ENCODE measurements at places on chromosomes 4 and X.

GRCh38 chrX:66760651-66761050 is 121.8 kb upstream of the EDA2R start:
- no peak for DNase-seq

- DNase-seq, result no peak
Observed at GRCh38 chr4:185101354-185101890, 41.6 kb upstream of the SLC25A4 start.

GRCh38 chr4:40038977-40039376 is 17.7 kb upstream of the N4BP2 start:
- DNase-seq, result no peak

DNA sequence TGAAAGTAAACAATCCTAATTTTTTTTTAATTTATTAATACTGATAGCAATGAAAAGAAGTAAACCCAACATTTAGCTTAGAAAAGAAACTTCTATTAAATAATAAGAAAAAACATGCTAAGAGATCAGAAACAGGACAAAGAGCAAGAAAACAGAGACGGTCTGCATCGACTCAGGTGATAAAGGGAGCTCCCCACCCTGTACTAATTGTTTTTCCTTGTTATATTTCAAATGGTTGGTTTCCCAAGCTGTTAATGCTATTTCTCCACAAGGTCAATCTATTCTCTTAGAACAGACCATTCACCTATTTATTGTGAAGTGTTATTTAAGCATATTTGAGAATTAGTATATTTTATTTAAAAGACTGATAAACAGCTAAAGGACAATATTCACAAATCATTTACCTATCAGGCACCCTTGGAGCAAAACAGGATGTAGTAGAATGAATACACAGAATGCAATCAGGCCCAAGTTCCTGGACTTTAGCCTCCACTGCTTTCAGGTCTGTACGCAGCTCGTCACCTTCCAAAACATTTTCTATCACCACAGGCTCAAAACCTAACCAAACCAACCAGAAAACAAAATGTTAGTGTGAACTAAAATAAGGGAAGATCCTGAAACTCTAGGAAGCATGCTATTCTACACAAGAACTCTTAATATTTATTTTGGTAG is 5.5 kb downstream of the SEPSECS start:
- no peak for DNase-seq

DNA sequence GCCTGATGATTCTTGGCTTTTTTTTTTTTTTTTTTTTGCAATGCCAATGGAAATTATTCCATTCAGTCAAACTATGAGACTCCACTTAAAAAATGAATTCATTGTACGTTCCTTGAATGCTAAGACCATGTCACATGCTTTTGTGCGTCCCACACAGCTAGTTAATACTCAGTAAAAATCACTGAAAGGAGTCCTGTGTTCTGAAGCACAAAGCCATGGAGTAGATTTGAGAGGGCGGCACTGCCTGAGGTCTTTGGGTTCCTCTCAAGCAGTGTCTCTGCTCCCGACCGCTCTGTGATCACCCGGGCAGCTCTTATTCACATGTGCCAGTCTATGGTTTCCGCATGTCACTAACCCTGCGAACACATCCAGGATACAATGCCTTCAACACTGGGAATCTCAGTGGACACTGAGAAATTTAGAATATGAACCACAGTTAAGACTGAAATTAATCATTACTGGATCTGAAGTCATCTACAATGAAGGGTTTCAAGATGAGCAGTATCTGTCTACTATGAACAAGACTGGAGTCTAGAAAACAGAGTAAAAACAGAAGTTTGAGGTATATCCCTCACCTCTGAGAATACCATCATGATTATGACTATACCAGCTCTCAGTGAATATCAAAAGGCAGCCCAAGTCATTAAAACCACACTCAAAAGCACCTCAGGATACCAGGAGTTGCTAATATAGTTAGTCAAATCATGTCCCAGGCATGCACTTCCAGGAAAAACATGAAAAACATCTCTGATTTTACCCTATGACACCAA is 193.0 kb downstream of the MGST2 start:
- no peak for DNase-seq

GRCh38 chrX:119410027-119410819 is 11.1 kb downstream of the SLC25A43 start:
- DNase-seq, result no peak

DNA sequence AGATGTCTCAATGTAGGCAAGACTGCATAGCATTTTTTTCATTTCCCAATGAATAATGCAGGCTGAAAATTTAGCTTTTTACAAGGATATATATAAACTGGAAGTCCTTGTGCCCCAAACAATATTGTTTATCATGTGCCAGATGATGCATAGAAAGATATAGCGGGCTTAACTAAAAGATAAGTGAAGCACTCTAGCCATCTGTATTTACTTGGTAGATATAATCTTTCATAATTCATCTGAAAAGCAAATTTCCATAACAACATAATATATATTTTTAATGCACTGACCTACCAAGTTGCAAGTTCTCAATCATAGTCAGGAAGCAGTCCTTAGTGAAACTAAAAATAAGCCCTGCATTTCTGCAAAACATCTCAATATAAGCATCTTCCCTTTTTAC is 653.3 kb downstream of the NLGN4X start:
- DNase-seq, result no peak

- DNase-seq, result no peak
Observed at GRCh38 chr4:7206385-7206784, 14.0 kb downstream of the SORCS2 start.

DNA sequence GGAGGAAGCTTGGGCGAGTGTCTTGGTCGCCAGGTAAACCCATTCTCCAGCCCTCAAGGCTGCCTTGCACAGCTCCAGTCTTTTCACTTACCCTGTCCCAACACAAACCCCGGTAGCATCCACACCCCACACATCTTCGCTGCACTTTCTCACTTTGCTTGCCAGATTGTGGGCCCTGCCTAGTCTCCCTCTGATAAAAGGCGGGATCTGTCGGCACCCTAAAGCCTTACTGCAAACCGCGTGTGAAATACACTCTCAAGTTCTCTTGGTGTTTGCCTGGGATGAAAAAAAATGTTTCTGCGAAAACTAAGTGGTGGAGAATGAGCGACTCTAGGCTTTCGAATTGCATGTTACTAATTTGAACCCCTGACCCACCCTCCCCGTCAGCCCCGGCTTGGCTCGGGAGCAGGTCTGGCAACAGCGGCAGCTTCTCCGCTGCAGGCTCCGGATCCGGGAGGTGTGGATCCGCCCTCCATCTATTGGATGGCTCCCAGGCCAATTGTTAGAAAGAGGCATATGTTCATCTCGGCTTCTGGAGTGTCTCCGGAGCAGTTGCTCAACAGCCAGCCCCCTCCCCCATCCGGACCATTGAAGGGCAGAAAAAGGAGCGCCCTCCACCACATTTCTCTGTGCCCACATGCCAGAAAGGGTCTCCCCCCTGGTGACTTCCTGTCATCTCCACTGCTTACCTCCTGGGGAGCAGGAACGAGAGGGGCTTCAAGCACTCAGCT is 3.0 kb upstream of the CITED1 start:
- no peak for DNase-seq

DNA sequence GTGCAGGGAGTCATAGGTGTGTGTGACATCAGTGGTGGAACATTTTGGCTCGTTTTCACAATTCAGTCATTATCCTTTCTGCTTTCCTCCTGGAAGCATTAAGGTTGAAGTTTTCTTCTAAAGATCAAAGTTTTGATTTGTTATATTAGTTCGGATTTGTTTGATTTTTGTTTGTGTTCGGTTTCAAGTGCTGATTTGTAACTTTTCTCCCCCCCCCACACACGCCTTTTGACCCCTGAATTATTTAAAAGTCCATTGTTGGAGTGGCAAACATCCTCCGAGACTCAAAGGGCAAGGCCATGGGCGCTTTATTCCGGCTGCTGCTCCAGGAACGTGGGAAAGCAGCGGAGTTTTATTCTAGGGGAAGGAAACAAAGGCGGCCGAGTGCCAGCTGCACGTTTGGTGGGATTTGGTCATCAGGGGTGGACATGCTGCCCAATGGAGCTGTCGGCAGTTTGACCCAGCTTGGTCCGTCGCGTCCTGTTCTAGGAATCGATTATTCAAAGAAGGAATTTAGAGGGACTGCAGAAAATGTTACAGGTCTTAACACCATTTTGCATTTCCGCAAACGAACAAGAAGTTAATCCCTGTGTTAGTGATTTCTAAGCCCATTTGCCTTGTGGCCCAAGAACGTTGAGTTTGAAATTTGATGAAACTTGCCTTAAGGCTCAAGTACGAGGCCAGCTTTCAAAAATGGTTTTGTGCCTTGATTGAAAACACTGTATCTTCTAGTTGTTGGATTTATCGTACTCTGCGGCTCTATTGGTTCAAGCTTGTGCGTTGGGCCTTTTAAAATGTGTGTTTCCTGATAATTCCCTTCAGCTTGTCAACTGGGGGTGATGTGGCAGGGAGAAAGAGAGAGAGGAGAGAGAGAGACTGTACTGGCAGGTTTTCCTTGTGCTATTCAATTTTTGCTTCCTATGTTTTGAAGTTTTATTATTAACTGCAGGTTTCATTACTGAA is 565 bp upstream of the ZNF41 start:
- no peak for DNase-seq
